ENCODE measurements at places on chromosomes 3 and 15.

- DNase-seq, result peak; percentile 47
Observed at GRCh38 chr15:63190769-63191649, 1.6 kb downstream of the RAB8B start.

DNA sequence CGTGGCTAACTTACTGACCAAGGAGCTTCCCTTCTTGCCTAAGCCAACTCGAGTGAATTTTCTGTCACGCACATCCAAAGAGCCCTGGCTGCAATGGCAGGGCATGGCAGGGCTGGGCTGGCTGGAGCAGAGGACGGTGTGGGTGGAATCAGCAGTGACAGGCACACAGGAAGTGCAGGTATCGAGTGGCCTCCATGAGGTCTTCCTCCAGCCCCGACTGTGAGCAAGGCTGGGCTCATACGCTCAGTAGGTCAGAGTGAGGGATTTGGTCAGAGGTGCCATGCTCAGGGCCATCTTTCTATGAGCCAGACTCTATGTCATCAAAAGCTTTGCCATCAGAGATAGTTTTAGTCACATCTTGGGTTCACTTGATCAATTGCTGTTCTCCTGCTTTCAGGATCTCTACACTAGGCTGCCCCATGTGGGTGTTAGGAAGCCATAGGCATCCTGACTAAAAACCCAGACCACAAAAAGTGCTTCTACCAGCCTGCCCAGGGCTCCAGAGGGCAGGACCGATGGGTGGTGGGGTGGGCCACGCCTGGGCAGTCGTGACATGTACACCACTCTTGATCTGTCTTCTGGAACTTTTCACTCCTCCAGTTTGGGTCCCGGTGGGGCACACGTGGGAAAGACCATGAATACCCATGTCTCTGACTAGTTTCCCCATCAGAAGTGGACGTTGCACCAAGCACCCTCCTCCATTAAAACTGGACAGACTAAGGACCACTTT is 22.6 kb upstream of the COMMD4 start:
- DNase-seq, result no peak

- peak; percentile 50 for DNase-seq
Observed at GRCh38 chr15:38524156-38524555, 40.5 kb downstream of the RASGRP1 start.

DNA sequence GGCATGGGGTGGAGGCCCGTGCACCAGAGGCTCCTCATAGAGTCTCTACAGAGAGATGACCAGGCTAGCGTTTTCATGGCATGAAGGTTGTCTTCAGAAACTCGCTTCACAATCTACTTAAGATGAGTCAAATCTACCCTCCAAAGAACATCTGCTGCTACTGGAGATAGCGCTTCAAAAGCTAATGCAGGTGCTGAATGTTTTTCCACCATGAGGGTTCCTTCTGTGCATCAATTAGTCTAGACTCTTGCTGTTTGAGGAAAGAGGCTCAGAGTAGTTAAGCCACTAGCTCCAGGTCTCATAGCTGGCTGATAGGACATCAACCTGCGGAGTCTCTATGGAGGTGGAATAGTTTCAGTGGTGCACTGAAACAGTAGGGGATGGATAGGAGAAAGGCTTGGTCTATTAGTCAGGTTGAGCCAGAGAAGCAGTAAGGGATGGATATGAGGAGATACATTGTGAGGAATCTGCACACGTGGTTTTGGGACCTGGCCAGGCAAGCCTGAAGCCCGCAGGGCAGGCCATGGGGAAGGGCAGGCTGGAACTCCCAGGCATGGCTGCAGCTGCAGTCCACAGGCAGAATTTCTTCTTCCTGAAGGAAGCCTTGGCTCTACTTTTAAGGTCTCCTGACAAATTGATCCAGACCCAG is 117.5 kb downstream of the APBA2 start:
- no peak for DNase-seq
